ENCODE measurements at places on chromosomes 16 and 17. TPM values are rescaled to one million over a fixed set of nuclear protein-coding genes. Genes with fewer than 3 reads are reported as not detected.

GRCh38 chr17:77887464-77888241 is 70.8 kb upstream of the TNRC6C start:
- no peaks in the 10 kb centered on the region for H3K36me3 ChIP-seq
- DNase-seq = peak; percentile 76
- H3K4me3 ChIP-seq = peak overlapping the region; percentile 45
- no peak overlapping the region for H3K27ac ChIP-seq

- H3K27ac ChIP-seq = peak overlapping the region; percentile 24
- H3K36me3 ChIP-seq = no peaks in the 10 kb centered on the region
- H3K27me3 ChIP-seq = no peaks in the 10 kb centered on the region
- H3K4me1 ChIP-seq = peaks cover 6% of the 10 kb centered on the region
- DNase-seq = peak; percentile 69
These were observed 138.7 kb upstream of the RPH3AL start for GRCh38 chr17:491086-492021.

- no peak overlapping the region for H3K27ac ChIP-seq
- DNase-seq = no peak
- H3K27me3 ChIP-seq = peaks cover 11% of the 10 kb centered on the region
These were observed 29.5 kb upstream of the CDH1 start for GRCh38 chr16:68707340-68708152.

- no peaks in the 10 kb centered on the region for H3K4me1 ChIP-seq
- no peaks in the 10 kb centered on the region for H3K27me3 ChIP-seq
- H3K36me3 ChIP-seq = peaks cover 8% of the 10 kb centered on the region
- peak overlapping the region; percentile 64 for H3K4me3 ChIP-seq
- peak; percentile 80 for DNase-seq
- H3K27ac ChIP-seq = peak overlapping the region; percentile 58
These were observed 530 bp downstream of the NAA60 start for GRCh38 chr16:3444032-3444388.

DNA sequence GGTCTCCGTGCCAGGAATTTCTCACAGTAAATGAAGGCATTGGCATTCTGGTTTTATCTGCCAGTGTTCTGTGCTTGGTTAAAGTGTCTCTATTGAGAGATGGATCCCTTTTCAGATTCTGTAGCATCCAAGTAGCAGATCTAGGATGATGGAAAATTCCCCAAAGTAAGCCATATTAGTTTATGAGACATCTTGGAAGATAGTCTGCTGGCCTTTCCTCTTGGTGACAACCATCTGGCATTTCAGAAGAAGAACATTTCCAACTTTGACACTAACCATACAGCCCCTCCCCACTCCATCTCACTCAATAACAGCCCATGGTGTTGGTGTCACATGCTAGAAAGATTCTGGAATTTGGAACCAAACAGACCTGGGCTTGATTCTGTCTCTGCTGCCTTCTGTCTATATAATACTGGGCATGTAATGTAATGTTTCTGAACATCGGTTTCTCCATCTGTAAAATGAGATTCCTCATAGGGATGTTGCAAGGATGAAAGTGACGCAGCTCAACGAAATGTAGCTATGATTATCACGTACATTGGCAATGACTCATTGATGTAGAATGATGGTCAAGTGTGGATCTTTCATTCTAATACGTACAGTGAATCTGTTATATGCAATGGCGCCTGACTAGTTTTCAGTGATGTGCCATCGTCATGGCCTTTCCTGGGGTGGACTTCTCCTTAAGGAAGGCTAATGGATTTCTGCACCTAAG is 32.6 kb upstream of the PIRT start:
- no peaks in the 10 kb centered on the region for H3K36me3 ChIP-seq
- no peak overlapping the region for H3K27ac ChIP-seq
- H3K27me3 ChIP-seq = no peaks in the 10 kb centered on the region
- H3K4me1 ChIP-seq = no peaks in the 10 kb centered on the region

GRCh38 chr17:48746916-48747444 is 18.4 kb upstream of the HOXB13 start:
- peaks cover 92% of the 10 kb centered on the region for H3K27me3 ChIP-seq
- H3K36me3 ChIP-seq = no peaks in the 10 kb centered on the region
- no peaks in the 10 kb centered on the region for H3K4me1 ChIP-seq
- H3K27ac ChIP-seq = no peak overlapping the region
- H3K4me3 ChIP-seq = no peak overlapping the region

Gene MLLT6
- total RNA-seq = 7.2 TPM

GRCh38 chr17:4440021-4440420 is 6.3 kb downstream of the SPNS3 start:
- H3K36me3 ChIP-seq = no peaks in the 10 kb centered on the region
- peaks cover 32% of the 10 kb centered on the region for H3K27me3 ChIP-seq
- no peaks in the 10 kb centered on the region for H3K4me1 ChIP-seq
- no peak overlapping the region for H3K27ac ChIP-seq
- no peak for DNase-seq

Gene SDF2
- total RNA-seq = 81.7 TPM

Gene ZNF174
- total RNA-seq = 7.2 TPM

- H3K4me3 ChIP-seq = no peak overlapping the region
- no peak overlapping the region for H3K27ac ChIP-seq
These were observed 33.2 kb downstream of the UBE2O start for GRCh38 chr17:76419576-76420260.

Gene CDH13
- total RNA-seq = 45.8 TPM

- H3K4me3 ChIP-seq = no peak overlapping the region
- H3K36me3 ChIP-seq = no peaks in the 10 kb centered on the region
- DNase-seq = no peak
- H3K27ac ChIP-seq = no peak overlapping the region
- H3K4me1 ChIP-seq = no peaks in the 10 kb centered on the region
These were observed 126.4 kb upstream of the MAF start for GRCh38 chr16:79726902-79727301.

GRCh38 chr16:12753203-12754023 is 50.3 kb downstream of the CPPED1 start:
- H3K27ac ChIP-seq = no peak overlapping the region
- no peak for DNase-seq
- no peaks in the 10 kb centered on the region for H3K36me3 ChIP-seq
- no peaks in the 10 kb centered on the region for H3K4me1 ChIP-seq
- no peak overlapping the region for H3K4me3 ChIP-seq

DNA sequence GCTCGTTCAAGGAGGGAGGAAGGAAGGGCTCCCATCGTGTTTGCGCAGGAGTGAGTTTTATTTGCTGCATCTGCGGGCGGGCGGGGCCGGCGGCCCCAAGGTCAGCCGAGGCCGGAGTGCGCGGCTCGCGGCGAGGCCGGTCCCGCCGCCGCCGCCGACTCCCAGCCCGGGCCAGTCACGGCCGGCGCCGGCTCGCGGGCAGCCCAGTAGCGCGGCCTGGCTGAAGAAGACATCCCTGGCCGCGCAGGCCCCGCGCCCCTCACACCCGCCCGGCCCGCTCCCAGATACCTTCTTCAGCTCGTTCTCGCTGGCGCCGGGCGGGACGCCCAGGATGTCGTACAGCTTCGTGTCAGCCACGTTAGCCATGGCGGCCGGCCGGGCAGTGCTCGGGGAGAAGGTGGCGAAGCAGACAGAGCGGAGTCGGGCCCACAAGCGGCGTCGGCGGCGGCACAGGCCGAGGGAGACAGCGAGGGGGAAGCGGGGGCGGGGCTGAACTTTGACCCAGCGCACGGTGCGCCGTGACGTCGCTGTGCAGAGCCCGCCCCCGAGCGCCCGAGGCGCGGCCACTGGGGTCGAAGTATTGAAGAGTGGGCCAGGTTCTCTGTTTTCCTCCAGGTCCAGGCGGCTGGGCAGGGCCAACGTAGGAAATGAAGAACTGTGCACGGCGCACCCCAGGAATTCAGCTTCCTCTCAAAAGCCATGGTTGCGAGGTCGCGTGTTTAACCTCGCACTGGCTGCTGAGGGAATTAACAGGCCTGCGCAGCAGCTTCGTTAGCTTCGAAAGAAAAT is at the start of gene DNAJA2:
DNAJA2 (minus strand) TSS at position 468 of the 789 bp plus-strand sequence; CDS start at position 366, 102 bp downstream.
- H3K36me3 ChIP-seq = peaks cover 16% of the 10 kb centered on the region
- peak within 1 kb of the TSS; percentile 91 for H3K4me3 ChIP-seq
- H3K27me3 ChIP-seq = no peaks in the 10 kb centered on the region
- H3K27ac ChIP-seq = peak within 1 kb of the TSS; percentile 97

Gene C16orf89
- not detected for total RNA-seq

DNA sequence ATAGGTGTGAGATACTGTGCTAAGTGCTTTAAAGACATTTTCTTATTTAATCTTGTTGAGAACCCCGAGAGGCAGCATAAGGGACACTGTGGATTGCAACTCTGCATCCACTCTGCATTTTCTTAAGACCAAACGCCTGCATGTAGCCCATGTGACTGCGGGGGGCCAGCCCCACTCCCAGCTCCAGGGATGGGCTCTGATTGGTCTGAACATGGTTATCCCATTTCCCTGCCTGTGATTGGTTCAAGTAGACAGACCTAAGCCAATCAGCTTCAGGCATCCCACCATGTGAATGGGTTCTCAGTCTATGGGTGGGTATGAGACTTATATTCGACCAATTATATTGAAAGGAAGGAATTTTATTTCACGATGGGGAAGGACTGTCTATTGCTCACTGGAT is 33.2 kb upstream of the USP7 start:
- H3K36me3 ChIP-seq = no peaks in the 10 kb centered on the region
- DNase-seq = no peak
- no peak overlapping the region for H3K4me3 ChIP-seq
- H3K27ac ChIP-seq = no peak overlapping the region
- no peaks in the 10 kb centered on the region for H3K27me3 ChIP-seq
- H3K4me1 ChIP-seq = no peaks in the 10 kb centered on the region

Gene PERCC1
- total RNA-seq = not detected

Gene KRT20
- total RNA-seq = not detected

DNA sequence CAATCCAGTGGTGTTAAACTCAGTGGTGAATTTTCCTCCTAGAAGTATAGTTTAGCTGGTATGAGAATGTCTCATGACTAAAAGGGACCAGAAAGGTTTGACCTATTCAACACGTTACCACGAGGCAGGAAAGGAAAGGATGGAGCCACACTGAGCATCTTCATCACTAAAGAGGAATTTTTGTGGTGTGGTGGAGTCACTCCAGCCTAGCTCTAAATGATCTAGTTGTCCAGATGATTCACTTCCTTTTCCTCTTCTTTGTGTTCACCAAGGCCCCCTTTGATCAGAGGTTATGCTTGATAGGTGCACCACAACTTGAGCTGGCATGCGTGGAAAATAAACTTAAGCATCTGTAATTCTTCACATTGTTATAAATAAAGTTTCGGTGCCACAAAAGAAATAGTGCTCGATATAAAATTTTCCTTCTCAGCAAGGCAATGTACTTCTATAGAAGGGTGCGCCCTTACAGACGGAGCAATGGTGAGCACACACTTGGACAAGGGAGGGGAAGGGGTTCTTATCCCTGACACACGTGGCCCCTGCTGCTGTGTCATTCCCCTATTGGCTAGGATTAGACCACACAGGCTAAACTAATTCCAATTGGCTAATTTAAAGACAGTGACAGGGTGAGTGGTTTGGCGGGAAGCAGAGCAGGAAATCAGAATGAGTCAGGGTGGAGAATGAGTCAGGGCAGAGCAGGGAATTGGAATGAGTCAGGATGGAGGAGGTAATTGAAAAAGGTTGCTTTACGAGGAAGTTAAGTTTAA is 254.6 kb downstream of the HS3ST3A1 start:
- H3K4me1 ChIP-seq = peaks cover 17% of the 10 kb centered on the region
- peak; percentile 98 for DNase-seq

DNA sequence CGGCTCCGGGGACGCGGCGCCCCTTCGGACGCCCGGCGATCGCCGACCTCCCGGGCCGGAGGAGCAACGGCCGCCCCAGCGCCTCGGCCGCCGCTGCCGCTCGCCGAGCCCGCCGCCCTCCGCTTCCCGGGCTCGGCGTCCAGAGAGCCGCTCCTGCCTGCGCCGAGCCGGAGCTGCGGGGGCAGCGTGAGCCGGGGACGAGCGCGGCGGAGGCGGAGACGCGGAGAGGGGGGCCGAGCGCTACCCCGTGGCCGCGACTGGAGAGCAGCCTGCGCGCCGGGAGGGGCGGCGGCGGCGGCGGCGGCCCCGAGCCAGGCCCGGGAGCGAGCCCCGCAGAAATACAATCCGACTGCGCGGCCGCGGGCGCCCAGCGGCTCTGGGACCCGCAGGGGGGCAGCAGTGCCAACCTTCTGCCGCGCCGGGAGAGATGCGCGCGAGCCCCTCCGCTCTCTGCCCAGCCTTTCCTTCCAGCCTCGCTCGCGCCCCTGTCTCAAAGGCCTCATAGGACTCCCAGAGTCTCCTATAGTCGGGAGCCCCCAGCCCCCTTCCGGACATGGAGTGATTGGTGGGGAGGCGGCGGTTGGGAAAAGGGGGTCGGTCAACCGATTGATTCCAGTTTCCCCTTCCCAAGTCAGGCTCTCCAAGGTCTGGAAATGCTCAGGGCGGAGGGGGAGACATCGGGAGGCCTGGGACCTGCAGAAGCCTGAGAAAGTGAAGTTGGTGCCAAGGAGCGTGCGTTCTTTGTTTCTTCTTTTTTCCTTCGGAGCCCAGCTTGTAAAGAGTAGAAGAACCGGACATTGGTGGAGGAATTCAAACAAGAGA is 1.0 kb upstream of the SDK2 start:
- H3K27me3 ChIP-seq = peaks cover 36% of the 10 kb centered on the region
- no peak overlapping the region for H3K27ac ChIP-seq
- H3K36me3 ChIP-seq = no peaks in the 10 kb centered on the region
- H3K4me1 ChIP-seq = no peaks in the 10 kb centered on the region
- H3K4me3 ChIP-seq = no peak overlapping the region

Gene KRT39
- not detected for total RNA-seq

DNA sequence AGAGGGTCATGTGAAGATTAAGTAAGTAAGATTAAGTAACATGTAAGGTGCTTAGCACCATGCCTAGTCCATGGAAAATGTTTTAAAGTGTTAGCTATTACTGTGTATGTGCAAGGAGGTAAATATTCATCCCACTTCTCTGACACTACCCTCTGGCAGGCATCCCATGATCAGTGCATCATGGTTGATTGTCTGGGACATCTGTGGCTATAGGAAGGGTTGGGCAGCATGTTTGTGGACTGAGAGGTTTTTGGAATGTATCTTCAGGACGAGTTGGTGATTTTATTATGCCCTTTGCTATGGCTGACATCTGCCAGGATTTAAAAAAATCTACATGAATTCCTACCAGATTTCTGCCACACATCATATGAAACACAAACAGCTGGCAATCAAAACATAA is 6.5 kb upstream of the TAOK1 start:
- no peaks in the 10 kb centered on the region for H3K27me3 ChIP-seq
- H3K4me1 ChIP-seq = 0 out of 2 replicates have a peak, but pooled peaks cover 2% of the 10 kb centered on the region
- peak; percentile 47 for DNase-seq

DNA sequence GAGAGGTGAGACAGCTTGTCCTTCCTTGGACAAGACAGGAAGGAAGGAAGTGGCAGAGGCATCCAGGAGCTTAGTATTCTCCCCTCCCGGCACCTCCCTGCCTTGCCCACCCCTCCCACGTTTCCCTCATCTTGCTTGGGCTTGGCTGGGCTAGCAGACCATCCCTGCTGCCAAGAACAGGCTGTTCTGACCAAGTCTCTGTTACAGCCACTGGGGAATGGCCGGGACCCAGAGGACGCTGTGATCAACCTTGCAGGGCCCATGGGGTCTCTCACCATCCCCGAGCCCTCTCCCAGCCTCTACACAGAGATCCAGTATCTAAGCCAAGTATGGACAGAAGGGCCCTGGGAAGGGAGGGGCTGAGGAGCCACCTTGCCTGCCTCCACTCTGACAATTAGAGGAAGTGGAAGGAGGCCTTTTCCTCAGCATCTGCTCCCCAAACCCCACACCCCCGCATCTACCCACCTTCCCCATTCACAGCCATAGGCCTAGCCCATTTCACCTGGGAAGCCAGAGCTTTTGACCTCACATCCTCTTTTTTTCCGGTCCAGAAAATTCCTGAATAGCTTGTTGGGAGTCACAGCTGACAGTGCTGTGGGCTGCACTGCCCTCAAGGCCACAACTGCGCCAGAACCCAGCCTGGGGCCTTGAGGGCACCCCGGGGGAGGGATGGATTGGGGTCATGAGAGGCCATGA is 14.1 kb downstream of the CD300LG start:
- H3K36me3 ChIP-seq = no peaks in the 10 kb centered on the region
- H3K4me1 ChIP-seq = no peaks in the 10 kb centered on the region
- H3K27me3 ChIP-seq = peaks cover 88% of the 10 kb centered on the region
- no peak overlapping the region for H3K27ac ChIP-seq
- DNase-seq = no peak
- no peak overlapping the region for H3K4me3 ChIP-seq
